ENCODE measurements at places on chromosomes 7 and 10.

GRCh38 chr7:157577061-157577460 is 240.3 kb downstream of the DNAJB6 start:
- no peak for DNase-seq

DNA sequence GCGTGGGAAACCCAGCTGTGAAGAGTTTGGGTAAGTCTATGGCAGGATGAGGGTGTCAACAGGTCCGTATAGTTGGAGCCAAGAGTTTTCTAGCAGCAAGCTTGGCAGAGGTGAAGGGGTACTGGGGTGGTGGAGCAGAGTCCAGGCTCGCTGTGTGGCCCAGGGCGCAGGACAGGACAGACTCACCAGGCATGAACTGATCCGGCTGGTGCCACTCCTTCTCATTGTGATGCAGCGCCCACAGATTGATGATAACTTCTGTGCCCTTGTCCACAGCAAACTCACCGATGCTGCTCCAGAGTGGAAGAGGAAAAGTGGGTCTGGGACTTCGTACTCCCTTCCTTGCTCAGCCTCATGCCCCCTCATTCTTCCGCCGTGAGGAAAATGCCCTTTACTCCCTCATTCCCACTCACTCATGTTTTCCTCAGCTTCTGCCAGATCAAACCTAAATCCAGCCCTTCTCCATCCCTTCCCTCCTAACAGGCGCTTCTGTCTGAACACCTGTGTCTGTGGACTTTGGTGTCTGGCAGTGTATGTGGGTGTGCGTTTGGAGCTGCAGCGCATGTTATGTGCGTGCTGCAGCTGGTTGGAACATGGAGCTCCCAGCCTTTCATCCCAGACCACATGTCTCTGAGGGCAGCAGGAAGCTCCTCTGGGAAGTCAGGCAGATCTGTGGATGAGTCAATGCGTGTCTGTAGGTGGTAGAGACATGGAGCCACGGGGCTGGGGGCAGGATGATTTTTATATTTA is 5.7 kb downstream of the CYP17A1 start:
- DNase-seq, result no peak

- no peak for DNase-seq
These were observed 1277.1 kb downstream of the REEP3 start for GRCh38 chr10:64798297-64798696.

DNA sequence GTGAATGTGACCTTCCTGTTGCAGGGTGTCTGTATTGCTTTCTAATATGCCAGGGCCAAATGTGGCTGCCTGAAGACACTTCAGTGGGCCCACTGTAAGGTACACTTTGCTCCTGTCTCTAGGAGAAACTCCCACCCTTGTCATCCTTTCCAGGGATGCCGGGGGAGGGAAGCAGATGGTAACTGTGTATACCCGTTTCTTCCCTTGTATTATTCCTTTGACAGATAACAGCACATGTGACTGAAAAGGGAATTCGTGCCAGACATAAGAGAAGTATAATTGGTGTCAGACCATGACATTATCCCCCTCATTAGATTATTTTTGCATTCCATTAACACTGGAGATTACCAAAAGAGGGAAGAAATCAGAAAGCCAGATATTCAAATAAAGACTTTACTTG is 317.7 kb downstream of the CAMK1D start:
- DNase-seq, result no peak

GRCh38 chr7:150396851-150397260 is 17.7 kb downstream of the ZNF775 start:
- no peak for DNase-seq

- no peak for DNase-seq
These were observed 393.6 kb upstream of the GALNT17 start for GRCh38 chr7:70738151-70738885.

GRCh38 chr10:121658611-121659010 is 60.4 kb upstream of the FGFR2 start:
- DNase-seq, result no peak

GRCh38 chr10:13703101-13703818 is 116.5 kb downstream of the PRPF18 start:
- no peak for DNase-seq
